Stimulated activated CD4-positive, alpha-beta T cell treated with anti-CD3 and anti-CD28 coated beads, Interleukin-4, amount 100 ng/mL, for 48 hours (primary cell): ENCODE measurements at places on chromosomes 7 and 10.

- DNase-seq: no peak
Observed at GRCh38 chr7:126780993-126781392, 471.7 kb downstream of the GRM8 start.

- no peak for DNase-seq
Observed at GRCh38 chr10:14700546-14700945, 74.2 kb downstream of the FAM107B start.

GRCh38 chr7:131012477-131013031 is 278.5 kb upstream of the KLF14 start:
- DNase-seq: no peak

DNA sequence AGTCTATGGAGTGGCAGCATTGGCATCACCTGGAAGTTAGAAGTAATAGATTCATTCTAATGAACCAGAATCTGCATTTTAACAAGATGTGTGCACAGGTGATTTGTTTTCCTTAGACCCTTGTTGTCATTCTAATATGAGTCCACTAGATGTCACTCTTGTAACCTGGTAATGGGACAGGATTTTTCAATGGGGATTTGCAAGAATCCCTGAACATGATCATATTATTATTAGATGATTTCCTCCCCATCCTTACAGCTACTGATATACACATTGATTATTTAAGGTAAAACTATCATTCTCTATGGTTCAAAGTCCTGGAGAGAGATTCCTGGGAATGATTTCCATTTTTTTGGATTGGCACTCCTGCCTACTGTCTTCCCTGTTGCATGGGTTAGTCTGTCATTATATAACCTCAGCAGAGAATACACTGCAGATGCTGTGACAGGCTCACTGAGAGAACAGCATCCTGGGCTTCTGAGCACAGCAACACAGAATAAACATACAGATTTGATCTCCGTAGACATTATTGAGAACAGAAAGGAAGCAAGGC is 194.9 kb downstream of the SUGCT start:
- no peak for DNase-seq

DNA sequence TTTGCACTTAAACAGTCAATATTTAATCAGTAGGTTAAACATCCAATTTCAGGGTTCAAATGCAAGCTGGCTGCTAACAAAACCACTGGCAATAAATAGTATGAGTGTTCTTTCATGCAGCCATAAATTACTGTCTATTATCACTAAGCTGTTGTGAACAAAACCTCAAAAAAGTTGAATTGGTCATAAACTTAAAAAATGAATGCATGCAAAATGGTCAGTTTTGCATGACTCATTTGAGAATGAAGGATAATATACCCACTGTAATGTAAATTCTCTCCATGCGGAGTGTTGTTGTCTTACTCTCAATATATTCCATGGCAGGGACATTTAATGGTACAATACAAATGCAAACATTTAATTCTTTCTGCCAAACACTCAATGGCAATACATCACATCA is 226.4 kb downstream of the MAGI2 start:
- no peak for DNase-seq

- no peak for DNase-seq
Observed at GRCh38 chr10:1058017-1058416, 1.8 kb downstream of the WDR37 start.

DNA sequence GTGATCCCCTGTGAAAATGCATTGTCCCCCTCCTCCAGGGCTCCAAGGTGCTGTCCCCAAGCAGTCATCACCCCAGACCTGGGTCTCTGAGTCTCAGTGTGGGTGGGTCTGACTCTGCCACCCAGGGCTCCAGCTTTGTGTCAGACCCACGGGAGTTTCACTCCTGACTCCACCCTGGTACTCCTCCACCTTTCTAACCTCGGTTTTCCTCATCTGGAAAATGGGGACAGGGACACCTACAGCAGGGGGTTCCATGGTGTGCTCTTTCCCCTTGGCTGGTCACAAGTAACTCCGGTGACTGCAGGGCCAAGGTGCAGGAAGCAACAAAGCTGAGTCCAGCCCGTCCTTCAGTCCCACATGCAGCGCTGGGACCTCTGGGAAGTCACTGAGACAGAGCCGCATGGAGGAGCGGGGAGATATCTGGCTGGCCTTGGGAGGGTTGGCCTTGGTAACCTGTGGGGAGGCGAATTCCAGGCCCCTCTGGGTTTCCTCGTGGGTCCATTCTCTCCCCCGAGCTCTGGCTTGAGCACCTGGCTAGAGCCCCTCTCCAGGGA is 41.8 kb upstream of the RABGEF1 start:
- DNase-seq: no peak

DNA sequence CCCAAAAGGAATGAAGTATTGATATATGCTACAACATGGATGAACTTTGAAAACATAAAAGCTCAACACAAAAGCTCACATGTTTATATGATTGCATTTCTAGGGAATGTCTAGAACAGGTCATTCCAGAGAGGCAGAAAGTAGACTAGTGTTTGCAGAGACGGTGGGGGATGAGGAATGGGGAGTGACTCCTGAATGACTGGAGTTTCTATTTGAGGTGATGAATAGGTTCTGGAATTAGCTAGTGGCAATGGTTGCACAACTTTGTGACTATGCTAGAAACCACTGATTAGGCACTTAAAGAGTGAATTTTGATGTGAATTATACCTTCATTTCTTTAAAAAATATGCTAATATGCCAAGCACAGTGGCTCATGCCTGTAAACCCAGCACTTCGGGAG is 6.9 kb downstream of the KPNA7 start:
- DNase-seq: no peak

- no peak for DNase-seq
Observed at GRCh38 chr7:50022991-50023390, 70.1 kb downstream of the ZPBP start.

- no peak for DNase-seq
Observed at GRCh38 chr10:14605231-14605925, 169.3 kb downstream of the FAM107B start.

GRCh38 chr7:18212758-18213157 is 185.1 kb upstream of the PRPS1L1 start:
- no peak for DNase-seq

DNA sequence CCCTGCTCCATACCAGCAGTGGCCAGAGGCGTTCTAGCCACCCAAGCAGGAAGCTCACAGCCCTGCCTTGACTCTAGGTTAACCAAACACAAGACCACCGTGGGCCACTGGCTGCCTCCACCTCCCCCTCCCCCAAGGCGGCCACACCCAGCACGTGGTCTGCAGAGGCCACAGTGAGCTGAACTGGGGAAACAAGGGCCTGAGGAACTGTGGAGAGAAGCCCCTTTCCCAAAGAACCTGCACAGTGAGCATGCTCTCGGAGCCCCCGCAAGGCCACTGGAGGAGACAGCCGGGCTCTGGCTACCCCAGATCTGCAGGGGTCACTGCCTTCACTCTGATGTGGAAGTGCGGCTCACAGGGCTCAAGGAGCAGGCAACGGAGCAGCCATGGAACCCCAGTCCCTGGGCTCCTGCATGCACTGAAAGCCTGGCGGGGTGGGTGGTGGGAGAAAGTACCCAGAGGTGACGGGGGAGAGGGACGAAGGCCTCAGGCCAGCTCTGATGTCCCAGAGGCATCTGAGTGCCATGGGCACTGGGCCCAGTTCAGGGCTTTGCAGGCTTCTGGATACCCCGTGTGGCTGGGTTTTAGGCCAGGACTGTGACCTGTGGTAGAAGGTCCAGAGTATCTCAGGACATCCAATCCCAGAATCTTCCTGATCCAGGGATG is 189.2 kb downstream of the EBF3 start:
- no peak for DNase-seq

DNA sequence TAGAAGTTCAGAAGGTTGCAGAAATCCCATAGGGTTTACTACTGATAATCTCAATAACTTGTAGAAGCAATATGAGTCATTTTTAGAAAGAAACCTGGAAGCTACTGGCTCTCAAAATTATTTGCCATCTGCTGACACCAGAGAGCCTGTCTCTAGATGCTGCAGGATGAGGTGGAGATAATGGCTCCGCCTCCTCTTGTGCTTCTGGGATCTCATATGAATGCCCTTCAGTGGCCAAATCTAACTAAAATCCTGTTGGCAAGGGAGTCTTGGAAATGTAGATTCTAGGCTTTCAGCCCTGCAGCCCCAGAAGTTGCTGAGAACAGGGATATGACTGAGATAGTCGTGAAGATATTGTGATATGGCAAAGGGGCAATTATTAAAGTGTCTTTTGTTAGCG is 348.1 kb downstream of the CCSER2 start:
- DNase-seq: no peak

- DNase-seq: no peak
Observed at GRCh38 chr10:94198324-94198723, 164.4 kb downstream of the NOC3L start.

DNA sequence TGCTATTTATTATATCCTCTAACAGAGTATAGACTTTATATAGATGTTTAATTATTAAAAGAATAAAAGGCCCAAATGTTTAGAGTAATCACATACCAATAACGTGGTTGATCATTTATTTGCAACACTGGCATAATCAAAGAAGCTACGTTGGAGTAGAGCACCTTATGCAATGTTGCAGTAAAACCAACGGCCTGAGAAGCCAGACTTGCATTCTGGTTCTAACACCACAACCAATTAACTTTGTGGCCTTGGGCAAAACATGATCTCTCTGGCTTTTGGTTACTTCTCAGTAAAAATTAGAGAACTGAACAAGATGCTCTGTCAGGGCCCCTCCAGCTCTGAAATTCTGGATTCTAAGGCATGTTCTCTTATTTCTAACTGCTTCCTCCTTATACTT is 476.2 kb downstream of the GRM8 start:
- no peak for DNase-seq

DNA sequence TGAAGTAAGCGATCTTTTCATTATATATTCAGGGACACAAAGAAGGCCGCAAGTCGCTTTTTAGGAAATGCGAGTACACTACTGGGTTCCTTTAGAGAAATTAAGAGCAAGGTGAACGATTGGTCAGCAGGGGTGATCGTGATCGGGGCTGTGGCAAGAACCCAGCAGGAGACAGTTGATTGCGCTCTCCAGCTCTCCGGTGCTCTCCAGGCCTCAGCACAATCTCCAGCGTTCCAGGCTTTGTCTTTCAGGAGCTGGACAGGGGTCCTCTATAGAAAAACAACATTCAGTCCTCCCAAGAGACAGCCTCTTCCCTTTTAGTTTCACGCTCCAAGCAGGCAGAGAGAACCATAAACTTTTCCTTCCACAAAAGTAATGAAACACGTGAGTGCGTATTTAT is 170.5 kb upstream of the KLF6 start:
- DNase-seq: no peak
